ENCODE measurements at places on chromosomes 6 and 20. TPM values are rescaled to one million over a fixed set of nuclear protein-coding genes. Genes with fewer than 3 reads are reported as not detected.

LST1 gene
- total RNA-seq, result not detected

RAET1L gene
- not detected for total RNA-seq

JPH2 gene
- total RNA-seq, result 5.3 TPM

SRXN1 gene
- 37.5 TPM for total RNA-seq

MUCL3 gene
- total RNA-seq, result not detected

CYP39A1 gene
- 1.6 TPM for total RNA-seq

ZKSCAN8 gene
- total RNA-seq, result 12.0 TPM

NKX2-2 gene
- not detected for total RNA-seq

ZBTB24 gene
- 5.6 TPM for total RNA-seq

GLP1R gene
- not detected for total RNA-seq

Measured in pericardium fibroblast (primary cell).